ENCODE measurements at places on chromosomes 7 and 10.
A peak's percentile ranks its signal among the peaks of the same experiment; 100 is the strongest.

- DNase-seq = no peak
Measured at GRCh38 chr10:119453313-119453712, 89.2 kb downstream of the RGS10 start.

DNA sequence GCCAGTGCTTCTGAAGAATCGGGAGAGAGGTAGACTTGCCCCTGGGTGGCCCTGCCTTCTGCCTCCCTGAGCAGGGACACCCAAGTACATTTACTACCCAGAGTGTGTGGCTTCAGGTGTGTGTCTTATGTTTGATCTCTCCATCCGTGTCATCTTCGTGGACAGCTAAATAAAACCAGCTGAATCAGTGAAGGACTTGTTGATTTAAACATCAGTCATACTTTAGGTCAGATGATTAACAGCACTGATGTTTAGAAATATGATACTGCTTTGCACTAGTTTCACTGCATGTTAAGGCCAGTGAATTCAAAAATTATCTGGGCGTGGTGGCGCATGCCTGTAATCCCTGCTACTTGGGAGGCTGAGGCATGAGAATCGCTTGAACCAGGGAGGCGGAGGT is 4.0 kb downstream of the MTG1 start:
- no peak for DNase-seq

DNA sequence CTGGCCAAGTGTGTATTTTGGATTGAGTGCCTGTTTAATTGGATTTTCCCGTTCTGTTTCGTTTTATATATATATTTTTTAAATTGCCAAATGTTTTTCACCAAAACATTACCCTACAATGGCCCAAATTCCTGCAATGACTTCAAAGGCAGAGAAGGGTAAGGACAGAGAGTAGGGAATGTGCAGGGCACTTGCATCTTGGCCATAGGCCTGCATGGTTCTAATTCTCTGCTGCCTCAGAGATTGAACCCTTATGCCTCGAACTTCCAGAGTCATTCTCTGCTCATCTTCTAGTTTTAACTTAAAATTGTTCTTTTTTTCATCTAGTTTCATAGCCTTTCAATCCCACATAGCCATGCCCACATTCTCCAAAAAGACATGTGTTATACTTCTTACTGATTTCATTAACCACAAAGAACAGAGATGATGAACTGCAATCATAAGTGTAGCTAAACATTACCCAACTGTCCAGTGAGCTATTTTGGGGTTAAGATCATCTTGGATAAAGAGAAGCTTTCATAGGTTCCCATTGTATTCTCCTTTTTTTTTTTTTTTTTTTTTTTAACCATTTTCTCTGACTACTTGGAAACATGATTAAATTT is 177.6 kb downstream of the PLXDC2 start:
- DNase-seq = no peak

DNA sequence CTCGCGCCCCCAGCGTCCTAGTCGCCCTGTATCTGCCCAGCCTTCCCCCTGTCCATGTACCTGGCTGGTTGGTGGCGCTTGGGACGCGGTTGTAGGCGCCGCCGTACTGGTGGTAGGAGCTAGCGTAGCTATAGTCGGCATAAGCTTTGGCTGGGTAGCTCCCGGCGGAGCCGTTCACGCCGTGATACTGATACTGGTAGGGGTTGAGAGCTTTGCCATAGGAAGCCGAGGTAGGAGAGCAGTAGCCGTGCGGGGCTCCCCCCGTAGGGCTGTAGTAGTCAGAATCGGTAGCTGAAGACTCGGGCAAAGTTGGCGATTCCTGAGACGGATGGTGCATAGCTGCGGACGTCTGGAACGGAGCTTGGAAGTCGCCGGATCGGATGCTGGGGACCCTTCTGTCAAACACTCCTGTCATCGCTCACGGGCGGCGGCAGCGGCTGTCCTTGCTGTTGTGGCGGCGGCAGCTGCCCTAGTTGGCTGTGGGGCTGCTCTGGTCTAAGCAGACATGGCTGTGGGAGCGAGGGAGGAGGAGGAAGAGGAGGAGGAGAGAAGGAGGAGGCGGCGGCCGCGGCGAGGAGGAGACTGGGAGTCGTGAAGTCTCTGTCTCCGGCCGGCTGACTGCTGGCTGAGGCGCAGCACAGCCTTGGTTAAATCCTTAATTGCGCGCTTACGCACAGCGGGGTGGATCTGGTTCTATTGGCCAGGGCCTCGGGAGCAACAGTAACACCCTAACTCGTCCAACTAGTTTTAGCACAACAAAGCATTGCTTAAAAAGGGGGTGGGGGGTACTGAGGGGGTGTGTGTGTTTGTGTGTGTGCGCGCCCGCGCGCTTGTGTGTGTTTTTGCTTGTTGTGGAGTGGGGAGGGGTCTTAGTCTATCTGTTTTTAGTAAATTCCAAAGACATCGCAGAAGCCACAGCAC is at the start of gene DLX5:
DLX5 (minus strand) TSS at position 623 of the 921 bp plus-strand sequence; CDS start at position 415, 208 bp downstream.
- peak; percentile 47 for DNase-seq

DNA sequence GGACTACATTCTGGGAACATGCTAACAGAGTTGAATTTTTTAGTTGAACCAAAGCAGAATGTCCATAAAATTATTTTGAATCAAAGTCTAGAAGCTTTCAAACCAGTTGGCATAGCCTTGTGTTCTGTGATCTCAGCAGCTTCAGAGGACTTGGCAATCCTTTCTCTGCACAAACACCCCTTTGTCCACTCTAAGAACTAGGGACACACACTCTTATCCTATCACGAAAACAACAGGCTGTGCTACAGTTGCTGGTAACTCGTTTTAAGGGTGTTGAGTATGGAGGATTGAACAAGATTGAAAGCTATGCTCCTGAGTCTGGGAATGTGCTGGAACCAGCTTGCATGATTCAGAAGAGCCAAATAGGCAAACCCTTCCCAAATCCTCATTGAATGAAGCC is 76.4 kb upstream of the PRSS58 start:
- peak; percentile 30 for DNase-seq

DNA sequence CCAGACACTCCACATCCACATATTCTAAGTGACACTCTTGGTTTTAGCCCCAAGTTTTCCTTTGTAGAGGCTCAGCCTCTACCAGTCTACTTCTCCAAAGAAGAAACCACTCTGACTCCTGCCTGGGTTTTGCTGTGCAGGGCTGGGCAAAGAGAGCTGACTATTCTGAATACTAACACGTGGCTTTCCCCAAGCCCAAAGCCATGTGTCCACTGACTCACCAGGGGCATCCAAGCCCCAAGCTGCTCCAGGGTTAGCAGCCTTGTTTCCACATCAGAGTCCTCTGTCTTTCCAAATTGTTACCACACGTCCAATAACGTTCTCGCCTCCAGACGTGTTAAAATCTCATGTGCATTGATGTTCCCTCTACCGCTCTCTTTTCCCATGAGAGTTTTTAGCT is 8.7 kb downstream of the GALNTL5 start:
- DNase-seq = no peak

- no peak for DNase-seq
Measured at GRCh38 chr10:52077814-52078213, 236.3 kb upstream of the DKK1 start.

- no peak for DNase-seq
Measured at GRCh38 chr7:135326636-135327280, 93.1 kb downstream of the STRA8 start.

DNA sequence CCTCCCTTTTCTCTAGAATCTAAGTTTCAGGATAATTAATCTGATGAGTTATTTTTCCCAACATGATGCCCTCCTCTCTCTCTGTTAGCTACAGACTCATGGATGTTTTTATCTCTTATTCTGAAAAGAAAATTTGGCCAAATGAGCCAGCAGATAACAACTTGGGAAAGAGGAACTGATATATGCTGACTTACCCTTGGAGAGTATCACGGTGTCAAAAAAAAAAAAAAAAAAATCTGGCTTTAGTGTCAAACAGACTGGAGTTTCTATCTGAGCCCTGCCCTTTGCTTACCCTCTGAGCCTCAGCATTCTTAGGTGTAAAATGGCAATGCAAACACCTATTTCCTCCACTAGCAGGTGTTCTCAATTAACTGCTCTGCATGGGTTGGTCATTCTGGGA is 190.4 kb downstream of the AHR start:
- DNase-seq = no peak

DNA sequence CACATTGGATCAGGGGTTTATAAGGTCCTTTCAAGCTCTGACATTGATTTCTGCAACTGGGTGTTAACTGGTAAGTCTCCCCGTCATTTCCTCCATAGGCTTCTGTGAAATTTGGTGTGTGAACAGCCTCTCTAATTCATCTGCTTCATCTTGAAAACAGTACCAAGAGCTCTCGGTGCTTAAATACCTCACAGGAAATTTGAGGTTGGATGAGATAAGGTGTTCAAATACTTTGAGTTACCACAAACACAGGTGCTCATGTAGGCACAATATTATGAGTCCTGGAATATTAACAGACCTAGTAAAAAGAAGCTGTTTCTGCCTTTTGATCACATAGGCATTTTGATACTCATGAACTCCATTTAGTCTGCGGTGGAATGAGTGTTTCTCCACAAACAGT is 85.2 kb downstream of the RTKN2 start:
- no peak for DNase-seq

DNA sequence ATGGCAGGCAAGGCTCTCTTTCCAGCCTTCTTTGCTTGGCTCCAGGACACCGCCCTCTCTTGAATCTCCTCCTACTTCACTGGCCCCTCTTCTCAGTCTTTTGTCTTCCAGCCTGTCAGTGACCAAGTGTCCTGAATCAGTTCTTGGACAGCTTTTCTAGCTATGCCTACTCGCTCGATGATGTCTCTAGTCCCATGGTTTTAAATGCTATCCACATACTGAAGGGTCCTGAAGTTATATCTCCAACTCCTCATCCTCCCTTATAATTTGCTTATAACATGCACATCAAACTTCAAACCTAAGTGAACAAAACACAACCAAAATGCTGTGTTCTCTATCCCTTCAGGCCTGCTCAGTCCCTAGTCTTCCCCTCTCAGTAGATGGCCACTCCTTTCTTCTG is 5.0 kb upstream of the GOLGA7B start:
- no peak for DNase-seq

- DNase-seq = no peak
Measured at GRCh38 chr7:91383053-91383904, 119.0 kb downstream of the FZD1 start.

GRCh38 chr10:125162120-125162931 is 2.0 kb upstream of the CTBP2 start:
- DNase-seq = no peak

- DNase-seq = no peak
Measured at GRCh38 chr7:152986376-152986775, 226.8 kb downstream of the ACTR3B start.

- no peak for DNase-seq
Measured at GRCh38 chr10:77675347-77675746, 37.7 kb upstream of the KCNMA1 start.

DNA sequence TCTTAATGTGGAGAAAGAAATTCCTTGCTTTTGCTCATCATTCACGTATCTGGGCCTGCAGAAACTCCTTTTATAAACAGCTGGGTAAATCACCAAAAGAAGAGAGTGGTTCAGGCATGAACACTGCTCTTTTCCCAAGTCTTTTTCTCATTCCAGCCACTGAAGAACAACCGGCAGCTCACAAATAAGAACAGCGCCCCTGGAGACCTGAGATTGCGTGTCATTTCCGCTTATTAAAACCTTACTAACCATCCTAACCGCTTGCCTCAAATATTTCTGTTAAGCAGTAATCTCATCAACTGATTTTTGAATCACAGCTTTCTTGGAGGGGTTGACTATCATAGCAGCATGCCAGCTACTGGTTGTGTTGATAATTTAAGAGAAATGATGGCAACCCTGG is 213.0 kb upstream of the PLXNA4 start:
- DNase-seq = no peak

- DNase-seq = no peak
Measured at GRCh38 chr7:27955596-27955995, 215.6 kb downstream of the TAX1BP1 start.

DNA sequence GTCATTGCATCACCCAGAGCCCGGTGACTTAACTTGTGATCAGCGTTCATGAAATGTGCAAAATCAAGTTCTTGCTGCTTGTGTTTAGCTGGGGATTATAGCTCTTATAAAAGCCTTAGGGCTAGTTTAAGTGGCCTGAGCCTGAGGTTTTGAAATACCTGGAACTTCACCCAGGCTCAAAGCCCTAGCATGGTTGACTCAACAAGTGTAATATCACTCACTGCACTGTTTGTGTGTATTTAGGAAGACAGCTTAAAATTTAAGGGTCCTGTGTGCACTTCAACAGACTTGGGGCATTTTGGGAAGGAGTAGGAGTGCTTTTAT is 489.5 kb downstream of the GATA3 start:
- DNase-seq = no peak

GRCh38 chr7:124101173-124101768 is 68.4 kb upstream of the TMEM229A start:
- DNase-seq = no peak

GRCh38 chr10:43944381-43945093 is 295.9 kb upstream of the ZNF32 start:
- DNase-seq = no peak

- DNase-seq = no peak
Measured at GRCh38 chr10:119303886-119304285, 96.5 kb downstream of the GRK5 start.

GRCh38 chr7:66188645-66189044 is 16.5 kb upstream of the TPST1 start:
- no peak for DNase-seq

DNA sequence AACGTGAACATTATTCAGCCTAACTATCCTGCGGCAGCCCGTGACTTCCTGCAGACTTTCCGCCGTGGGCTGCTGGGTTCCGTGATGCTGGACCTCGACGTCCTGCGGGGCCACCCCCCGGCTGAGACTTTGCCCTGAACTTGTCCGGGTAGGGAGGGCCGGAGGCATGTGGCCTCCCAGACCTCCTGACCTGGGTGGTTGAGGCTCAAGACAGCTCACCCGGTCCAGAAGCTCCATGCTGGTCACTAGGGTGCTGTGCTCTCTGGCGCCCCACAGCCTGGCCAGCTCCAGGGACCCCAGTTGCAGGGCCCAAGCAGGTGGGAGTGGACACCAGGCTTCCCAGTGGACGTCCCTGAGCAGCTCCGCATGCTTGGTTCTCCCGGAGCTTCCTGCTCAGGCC is 4.4 kb downstream of the SPRN start:
- DNase-seq = no peak

DNA sequence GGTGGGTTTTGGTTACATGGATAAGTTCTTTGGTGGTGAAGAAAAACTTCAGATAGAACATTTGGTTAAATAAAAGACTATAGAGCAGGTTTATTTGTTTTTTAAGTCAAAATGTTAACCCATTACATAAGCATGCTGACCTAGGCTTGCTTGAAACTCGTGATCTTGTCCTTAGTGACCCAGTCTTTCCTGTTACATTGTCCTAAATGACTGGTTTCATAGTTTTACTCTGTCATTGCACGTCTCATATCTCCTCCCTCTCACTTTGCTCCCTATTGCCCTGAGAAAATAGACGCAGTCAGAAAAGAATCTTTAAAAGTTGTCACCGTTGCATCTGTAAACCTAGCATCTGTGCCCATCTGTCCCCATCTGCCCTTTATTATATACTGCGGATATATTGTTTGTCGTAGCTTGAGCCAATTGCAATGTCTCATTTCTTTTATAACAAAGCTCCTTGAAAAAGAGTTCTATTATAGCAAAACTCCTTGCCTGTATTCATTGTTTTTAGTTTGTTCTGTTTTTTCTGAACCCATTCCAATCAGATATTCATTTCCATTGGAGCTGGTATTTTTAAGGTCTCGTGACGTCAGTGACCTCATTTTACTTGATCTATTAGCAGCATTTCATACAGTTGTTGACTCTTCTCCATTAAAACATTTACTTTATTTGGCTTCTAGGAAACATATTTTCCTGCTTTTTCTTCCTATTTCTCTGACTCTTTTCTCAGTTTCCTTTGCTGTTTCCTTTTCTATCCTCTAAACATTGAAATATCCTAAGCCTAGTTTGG is 57.3 kb downstream of the HELLS start:
- DNase-seq = no peak

GRCh38 chr10:15320118-15320517 is 51.0 kb downstream of the FAM171A1 start:
- no peak for DNase-seq
